ENCODE measurements at places on chromosomes 4 and X. TPM values are rescaled to one million over a fixed set of nuclear protein-coding genes. Genes with fewer than 3 reads are reported as not detected.

- H3K4me3 ChIP-seq, result no peak overlapping the region
- no peak overlapping the region for H3K27ac ChIP-seq
- H3K36me3 ChIP-seq, result peaks cover 2% of the 10 kb centered on the region
- no peaks in the 10 kb centered on the region for H3K27me3 ChIP-seq
- DNase-seq, result no peak
- no peaks in the 10 kb centered on the region for H3K4me1 ChIP-seq
Measured at GRCh38 chr4:106062452-106062875, 167.2 kb downstream of the NPNT start.

- DNase-seq, result no peak
- H3K27me3 ChIP-seq, result no peaks in the 10 kb centered on the region
- no peaks in the 10 kb centered on the region for H3K4me1 ChIP-seq
- H3K4me3 ChIP-seq, result no peak overlapping the region
Measured at GRCh38 chr4:55967376-55967775, 18.6 kb downstream of the CEP135 start.

DNA sequence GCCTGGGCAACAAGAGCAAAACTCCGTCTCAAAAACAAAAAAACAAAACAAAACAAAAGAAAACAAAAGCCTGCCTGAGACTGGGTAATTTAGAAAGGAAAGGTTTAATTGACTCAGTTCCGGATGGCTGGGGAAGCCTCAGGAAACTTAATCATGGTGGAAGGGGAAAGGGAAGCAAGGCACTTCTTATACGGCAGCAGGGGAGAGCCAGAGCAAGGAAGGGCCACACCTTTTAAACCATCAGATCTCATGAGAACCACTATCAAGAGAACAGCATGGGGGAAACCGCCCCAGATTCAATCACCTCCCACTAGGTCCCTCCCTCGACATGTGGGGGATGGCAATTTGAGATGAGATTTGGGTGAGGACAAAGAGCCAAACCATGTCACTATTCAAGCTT, 122.2 kb downstream of the UBE2K start:
- H3K36me3 ChIP-seq, result peaks cover 12% of the 10 kb centered on the region
- no peaks in the 10 kb centered on the region for H3K27me3 ChIP-seq
- no peak overlapping the region for H3K4me3 ChIP-seq
- no peak overlapping the region for H3K27ac ChIP-seq

DNA sequence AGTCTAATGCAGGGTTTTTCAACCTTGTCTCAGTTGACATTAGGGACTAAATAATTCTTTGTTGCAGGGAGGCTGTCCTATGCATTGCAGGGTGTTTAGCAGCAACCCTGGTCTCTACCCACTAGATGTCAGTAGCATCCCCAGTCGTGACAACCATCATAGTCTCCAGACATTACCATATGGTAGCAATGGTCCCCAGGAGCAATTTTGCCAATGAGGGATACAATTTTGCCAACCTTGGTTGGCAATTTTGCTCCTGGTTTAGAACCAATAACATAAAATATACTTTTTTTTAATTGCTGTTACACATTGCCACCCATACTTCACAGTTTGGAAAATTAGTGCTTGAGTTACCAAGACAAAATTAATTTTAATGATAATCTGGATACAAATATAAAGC, 6.0 kb downstream of the EREG start:
- peaks cover 2% of the 10 kb centered on the region for H3K4me1 ChIP-seq
- peak; percentile 41 for DNase-seq
- H3K36me3 ChIP-seq, result no peaks in the 10 kb centered on the region
- H3K27ac ChIP-seq, result no peak overlapping the region

The MPP1 gene
- 24.9 TPM for total RNA-seq

The GPRASP1 gene
- total RNA-seq, result 3.0 TPM

The SMS gene
- total RNA-seq, result 184 TPM
